ENCODE measurements at places on chromosomes 1 and 21.

DNA sequence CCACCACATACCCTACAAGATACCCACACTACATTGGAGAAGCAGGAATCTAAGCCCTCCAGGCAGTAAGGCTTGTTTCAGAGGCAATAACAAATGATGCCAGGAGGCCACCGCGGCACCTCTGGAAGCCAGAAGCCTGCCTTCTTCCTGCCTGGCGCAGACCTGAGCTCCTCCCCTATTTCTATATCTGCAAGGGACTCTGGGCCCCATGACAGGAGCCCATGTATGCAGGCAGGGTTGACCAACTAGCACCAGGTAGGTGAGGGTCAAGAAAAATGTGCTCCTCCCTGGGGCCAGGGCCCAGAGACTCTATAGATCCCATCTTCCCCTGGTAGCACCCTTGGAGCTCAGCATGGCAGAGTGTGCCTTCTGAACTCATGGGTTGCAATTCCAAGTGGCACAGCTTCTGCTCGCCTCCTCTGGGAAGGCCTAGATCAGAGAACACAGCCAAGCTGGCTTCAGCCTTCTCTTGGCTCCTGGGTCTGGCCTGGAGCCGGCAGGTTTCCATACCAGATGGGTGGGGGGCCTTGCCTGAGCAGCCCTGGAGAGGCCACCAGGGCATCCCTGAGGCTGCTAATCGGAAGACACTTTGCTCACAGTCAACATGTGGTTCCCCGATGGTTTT lies 85.1 kb downstream of the STUM start:
- DNase-seq = no peak

DNA sequence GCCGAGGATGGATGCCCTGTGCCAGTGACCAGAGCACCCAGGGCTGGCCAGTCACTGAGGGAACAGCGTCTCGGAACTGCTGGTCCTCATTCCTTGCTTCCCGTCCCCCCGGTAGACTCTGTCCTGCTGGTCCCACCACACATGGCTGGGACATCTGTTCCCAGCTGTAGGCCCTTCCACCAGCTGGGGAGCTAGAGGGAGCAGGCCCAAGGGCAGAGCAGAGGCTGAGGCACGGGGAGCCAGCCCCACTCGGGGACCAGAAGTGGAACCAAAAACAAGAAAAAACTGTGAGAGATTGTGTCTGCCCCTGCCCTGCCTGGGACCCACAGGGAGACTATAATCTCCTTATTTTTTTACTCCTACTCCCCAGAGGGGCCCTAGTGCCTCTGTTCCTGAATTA lies 23.8 kb downstream of the ATP8B2 start:
- no peak for DNase-seq

- DNase-seq = no peak
These were observed 284.6 kb upstream of the DPYD start for GRCh38 chr1:98205291-98206017.

DNA sequence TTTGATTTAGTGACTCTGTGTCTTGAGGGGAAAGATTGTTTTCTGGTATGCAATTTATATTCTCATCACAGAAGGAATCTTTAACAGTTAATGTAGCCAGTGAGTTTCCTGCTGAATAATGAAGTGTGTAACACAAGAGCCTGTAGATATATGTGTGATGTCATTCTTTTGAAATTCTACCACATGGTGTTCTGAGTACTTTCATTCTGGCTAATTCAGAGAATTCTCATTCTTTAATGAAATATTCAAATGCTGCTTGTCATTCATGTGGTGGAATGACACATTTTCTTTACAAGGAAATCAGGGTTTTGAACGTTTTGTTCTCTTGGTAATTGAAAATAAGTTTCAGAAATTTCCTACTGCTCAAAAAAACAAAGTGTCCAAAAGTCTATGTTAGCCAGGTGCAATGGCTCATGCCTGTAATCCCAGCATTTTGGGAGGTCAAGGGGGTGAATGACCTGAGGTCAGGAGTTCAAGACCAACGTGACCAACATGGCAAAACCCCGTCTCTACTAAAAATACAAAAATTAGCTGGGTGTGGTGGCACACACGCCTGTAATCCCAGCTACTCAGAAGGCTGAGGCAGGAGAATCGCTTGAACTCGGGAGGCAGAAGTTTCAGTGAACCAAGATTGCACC lies 79.6 kb downstream of the MAP3K21 start:
- no peak for DNase-seq

GRCh38 chr1:2412773-2413494 lies 570 bp upstream of the PEX10 start:
- DNase-seq = peak; percentile 48

GRCh38 chr1:36464605-36465393 lies 615 bp upstream of the MRPS15 start:
- DNase-seq = peak; percentile 22

- DNase-seq = no peak
These were observed 84.5 kb upstream of the C1orf21 start for GRCh38 chr1:184302346-184302745.

DNA sequence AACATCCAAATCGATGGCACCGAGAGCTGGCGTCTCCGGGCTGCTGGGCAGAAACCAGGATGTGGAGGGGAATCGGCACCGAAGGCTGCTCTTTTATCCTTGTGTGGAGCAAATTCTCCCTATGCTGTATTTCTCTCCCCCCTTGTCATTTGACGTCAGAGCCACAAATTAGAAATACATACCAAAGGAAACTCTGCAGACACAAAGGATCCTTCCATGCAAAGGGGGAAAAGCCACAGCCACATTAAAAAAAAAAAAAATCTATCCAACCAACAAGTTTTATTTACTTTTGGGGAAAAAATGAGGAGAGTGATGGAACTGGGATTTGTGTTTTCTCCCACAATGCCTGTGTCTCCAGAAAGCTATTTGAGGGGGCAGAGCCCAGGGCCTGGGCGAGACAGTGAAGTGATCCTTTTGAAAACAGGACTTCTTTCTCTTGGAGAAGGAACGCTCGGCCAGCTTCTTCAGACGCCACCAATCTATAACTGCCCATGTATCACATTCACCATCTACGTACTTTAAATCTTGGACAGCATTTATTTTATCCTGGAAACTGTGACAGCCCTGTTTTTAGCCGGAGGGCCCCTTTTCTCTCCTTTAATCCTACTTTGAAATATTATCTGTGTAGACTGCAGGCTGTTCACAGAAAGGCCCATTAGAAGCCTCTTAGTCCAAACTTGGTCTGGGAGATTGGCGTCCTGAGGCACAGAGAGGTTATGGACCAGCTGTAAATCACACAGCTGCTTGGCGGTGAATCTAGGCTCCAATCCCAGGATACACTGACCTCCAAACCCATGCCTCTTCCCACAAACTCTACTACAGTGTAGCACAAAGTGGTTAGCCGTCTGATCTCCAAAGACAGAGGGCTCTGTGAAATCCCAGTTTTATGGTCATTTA lies 4.5 kb downstream of the KANK4 start:
- DNase-seq = no peak

DNA sequence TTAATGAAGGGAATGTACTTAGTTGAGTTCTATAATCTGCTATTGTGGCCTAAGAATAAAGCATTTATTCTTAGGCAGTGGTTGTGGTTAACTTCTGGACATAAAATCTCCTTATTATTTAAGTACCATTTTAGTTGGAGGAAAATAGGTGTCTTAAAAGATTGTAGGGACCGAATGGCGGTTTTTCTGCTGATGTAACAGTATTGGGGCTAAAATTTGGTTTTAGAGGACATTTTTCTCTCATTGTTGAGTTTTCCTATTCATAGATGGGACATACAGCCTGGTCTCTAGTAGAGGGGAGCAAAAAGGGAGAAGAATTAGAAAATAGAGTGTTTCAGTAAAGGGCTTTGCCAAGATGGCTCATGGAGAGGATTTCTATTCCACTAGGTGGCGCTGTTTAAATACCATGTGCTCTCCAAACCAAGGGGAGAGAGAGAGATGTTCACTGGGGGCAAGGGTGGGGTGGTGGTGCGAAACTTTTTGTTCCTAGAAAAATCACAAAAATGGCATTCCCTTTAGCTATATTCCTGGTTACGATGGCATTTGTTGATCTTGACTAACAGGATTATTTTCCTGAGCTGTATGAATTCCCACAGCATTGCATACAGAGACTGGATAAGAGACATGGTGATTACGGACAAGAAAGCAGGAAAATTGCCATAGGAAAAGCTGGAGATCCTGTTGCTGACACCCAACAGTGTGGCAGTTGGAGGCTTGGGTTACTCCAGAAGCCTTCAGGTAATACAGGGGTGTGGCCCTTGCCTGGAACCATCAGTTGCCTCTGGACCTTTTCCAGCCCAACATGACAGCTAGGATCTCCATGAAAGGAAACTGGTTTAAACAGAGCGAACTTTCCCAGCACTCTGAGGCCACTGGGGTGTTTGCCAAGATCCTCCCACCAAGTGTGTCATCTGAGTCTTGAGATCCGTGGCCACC lies 18.2 kb upstream of the FCGR2A start:
- DNase-seq = peak; percentile 54

GRCh38 chr1:25685938-25686665 lies 69.5 kb downstream of the MAN1C1 start:
- DNase-seq = no peak

- DNase-seq = no peak
These were observed 23.4 kb upstream of the FCGR2A start for GRCh38 chr1:161481624-161482392.

DNA sequence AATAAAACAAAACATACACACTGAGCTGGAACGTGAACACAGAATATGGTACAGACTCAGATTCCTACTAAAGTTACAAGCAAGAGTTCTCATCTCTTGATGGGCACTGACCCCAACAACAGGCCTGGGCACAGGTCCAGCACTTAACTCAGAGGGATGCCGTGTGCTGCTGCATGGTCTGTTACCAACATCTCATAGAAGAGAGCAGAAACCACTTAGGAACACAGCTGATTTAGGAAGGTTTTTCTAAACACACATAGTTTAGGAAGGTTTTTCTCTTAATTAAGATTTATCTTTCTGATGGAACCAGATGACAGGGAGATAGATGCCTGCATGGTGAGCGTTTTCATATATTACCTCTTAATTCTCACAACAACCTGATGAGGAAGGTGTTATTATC lies 1.5 kb downstream of the GCLM start:
- peak; percentile 54 for DNase-seq

DNA sequence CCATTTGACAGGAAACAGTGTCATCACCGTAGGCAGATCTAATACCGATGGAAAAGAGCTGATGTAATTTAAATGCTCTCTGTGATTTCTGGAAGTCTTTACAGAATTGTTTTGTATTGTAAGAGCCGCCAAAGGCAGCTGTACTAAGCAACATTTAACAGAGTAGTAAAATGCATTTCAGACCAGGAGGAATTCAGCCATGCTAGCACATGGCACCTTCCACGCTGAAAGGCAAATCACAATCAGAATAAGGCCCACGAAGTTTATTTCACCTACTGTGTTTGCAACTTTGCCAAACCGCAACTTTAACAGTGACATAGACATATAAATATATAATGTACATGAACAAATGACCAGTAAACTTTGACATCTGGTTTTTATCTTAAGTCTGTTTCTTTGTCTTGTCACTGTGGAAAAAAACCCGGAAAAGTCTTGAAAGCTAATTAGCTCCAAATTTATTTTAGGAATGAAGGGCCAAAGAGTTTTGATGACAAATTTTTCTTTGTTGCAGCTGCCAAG lies 26.1 kb upstream of the DISC1 start:
- peak; percentile 57 for DNase-seq

- DNase-seq = no peak
These were observed 3.9 kb upstream of the WNT2B start for GRCh38 chr1:112504661-112505399.

GRCh38 chr1:223179786-223180185 lies 36.7 kb upstream of the TLR5 start:
- DNase-seq = no peak

DNA sequence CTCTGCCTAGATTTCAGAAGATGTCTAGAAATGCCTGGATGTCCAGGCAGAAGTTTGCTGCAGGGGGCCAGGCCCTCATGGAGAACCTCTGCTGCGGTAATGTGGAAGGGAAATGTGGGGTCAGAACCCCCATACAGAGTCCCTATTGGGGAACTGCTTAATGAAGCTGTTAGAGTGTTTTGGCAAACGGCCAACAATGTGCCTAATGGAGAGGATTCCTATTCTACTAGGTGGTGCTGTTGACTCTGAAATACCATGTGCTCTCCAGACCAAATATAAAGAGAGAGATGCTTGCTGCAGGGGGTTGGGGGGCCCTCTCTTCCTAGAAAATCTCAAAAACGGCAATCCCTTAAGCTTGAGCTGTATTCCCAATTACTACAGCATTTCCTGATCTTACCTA lies 57.1 kb upstream of the DR1 start:
- no peak for DNase-seq

GRCh38 chr1:243336163-243336562 lies 80.3 kb downstream of the SDCCAG8 start:
- DNase-seq = no peak

- no peak for DNase-seq
These were observed 15.0 kb downstream of the NES start for GRCh38 chr1:156662005-156662799.

DNA sequence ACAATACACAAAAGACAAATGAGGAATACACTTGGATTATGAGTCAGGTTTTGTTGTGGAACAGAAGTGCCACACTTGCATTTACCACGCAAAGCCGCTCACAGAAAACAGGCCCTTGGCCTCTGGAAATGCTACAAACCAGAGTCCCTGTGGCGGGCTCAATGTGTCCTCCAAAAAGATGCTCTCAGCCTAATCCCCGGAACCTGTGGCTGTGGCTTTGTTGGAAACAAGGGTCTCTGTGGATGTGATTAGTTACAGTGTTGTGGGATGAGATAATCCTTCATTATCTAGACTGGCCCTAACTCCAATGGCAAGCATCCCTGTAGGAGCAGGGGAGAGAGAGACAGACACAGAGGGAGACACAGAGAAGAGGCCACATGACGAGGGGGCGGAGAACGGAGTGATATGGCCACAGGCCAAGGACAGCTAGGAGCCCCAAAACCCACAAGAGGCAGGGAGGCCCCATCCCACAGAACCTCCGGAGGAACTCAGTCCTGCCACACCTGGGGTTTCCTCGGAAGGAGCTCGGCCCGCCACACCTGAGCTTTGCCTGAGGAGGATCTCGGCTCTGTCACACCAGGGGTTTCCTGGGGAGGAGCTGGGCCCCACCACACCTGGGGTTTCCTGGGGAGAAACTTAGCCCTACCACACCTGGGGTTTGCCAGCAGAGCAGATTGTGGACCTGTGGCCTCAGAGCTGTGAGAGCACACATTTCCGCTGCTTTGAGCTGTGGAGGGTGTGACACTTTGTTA lies 55.4 kb downstream of the NPHP4 start:
- no peak for DNase-seq

- DNase-seq = peak; percentile 79
These were observed 1.6 kb downstream of the SPEN start for GRCh38 chr1:15848929-15849774.

DNA sequence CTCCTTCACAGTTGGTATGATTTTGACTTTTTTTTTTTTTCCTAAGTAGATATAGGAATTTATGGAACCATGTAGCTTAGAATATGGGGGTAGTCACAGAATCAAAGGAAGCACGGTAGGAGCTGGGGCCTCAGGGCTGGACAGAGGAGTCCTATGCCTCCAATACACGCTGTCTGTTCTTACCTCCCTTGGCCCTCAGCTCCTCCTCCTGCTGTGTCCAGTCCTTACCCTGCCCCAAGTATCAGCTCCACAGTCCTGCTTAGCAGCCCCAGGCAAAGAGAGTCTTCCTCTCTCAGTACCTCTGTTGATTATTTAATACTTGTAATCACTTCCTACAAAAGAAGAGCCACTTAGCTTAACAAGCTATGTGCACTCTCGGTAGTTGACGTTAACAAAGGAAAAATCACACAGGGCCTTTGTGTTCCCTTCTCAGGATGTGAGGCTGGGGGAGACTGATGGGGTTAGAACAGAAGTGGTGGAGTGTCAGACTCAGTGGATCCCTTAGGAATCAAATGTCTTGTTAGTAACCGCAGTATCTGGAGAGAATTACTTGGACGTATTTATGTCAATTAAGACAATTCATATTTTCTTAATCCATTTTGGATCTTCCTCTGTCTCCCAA lies 292.3 kb downstream of the HHAT start:
- DNase-seq = no peak
